Activated CD4-positive, alpha-beta T cell treated with anti-CD3 and anti-CD28 coated beads for 48 hours (primary cell): ENCODE measurements at places on chromosomes 7 and 10.

DNA sequence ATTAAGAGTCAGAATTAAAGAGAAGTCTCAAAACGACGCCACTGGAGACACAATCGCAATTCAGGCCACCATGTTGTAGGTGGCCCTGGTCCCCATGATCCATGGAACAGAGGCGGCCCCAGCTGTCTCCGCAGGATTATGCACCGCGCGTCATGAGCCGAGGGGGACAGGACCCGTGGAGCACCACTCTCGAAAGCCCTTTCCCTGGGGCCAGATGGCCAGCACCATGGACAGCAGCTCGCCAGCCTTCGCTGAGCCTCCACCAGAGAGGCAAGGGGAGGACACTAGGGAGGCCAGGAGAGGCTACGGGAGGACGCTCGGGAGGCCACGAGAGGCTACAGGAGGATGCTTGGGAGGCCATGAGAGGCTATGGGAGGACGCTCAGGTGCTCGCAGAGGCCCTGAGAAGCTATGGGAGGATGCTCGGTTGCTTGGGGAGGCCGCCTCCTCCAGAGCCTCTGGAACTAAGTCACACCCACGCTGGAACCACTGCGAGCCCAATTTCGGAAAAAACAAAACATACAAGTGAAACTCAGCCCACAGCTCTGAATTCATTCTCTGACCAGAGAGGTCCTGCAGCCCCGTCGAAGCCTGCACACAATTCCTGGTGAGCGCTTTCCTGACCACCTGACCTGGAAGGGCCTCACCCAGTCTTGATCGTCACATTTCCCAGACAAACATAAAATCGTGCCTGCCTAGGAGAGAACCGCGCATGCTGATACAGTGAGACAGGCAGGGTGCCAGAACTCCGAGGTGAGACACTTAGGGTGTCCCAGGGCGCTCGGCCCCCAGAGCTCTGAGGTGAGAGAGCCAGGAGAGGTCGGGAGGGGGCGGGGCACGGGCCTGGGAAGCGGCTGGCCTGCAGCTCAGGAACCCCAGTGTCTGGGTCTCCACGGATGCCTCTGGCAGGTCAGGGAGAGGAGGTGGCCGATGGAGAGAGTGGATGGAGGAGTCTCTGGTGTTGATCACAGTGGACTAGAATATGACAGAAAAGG lies 224.4 kb downstream of the PTPRN2 start:
- no peak for DNase-seq

DNA sequence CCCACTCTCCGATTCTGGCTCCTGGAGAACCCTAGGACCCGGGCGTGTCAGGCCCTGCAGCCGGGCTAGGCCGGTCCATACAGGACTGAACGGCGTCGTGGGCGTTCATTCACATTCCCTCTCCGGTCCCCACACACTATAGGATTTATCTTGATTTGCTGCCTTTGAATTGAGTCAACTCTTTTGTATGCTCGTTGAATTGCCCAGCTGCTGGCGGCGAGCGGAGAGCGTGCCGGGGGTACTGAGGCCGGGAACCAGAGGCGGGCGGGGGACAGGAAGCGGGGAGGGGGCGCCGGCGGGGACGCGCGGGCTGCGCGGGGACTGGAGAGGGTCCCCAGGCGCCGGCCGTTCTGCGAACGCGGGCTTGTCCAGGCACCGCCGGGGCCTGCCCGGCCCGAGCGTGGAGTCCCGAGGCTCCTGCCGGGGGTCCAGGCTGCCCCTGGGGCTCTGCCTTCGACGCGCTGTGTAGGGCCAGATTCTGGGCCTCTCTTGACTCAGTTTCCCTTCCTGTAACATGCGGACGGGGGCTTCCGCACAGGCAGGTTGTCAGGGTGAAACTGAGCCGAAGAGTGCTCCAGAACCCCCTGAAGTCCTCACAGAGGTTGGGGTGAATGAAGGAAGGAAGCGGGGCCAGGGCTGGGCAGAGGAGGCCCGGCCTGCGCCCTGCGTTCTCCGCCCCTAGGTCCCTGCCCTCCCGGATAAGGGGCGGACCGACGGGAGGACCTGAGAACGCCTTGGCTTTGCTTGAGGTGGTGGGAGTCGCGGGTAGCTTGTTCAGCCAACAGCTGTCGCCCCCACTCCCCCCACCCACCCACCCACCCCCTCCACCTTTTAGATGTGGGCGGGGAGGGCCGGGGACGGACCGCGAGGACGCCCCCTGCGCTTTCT lies 769 bp upstream of the ELFN1 start:
- no peak for DNase-seq

GRCh38 chr7:153616711-153617325 lies 435.4 kb upstream of the DPP6 start:
- DNase-seq: no peak

GRCh38 chr10:9244864-9245263 lies 1190.4 kb downstream of the GATA3 start:
- no peak for DNase-seq

DNA sequence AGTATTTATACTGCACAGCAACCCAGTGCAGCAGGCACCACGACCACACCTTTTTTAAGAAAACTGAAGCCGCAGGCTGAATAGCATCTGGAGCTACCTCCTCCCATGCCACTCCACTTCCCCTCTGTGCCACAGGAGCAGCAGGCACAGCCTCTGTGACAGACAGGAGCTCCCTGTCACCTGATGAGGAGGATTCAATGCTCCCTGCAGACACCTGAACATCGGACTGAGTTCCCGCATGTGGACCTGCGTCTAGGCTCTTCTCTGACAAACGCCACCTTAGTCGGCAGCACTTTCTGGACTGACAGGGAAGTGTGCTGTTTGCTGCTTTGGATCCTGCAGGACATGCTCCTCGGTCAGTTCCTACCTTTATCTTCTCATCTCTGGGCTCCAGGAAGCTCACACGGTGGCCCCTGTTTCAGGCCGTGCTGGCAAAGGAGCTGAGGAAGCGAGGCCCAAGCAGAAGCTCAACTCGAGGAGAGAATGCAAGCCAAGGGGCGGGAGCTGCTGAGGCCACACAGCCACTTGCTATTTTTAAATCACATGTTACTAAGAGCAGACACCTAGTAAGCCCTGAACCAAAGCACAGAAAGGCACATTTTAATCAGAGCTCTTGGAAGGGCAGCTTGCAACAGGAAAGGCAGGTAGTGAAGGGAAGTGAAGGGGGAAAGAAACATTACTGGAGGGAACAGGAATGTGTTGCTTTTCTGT lies 56.6 kb downstream of the VOPP1 start:
- DNase-seq: peak; percentile 24

DNA sequence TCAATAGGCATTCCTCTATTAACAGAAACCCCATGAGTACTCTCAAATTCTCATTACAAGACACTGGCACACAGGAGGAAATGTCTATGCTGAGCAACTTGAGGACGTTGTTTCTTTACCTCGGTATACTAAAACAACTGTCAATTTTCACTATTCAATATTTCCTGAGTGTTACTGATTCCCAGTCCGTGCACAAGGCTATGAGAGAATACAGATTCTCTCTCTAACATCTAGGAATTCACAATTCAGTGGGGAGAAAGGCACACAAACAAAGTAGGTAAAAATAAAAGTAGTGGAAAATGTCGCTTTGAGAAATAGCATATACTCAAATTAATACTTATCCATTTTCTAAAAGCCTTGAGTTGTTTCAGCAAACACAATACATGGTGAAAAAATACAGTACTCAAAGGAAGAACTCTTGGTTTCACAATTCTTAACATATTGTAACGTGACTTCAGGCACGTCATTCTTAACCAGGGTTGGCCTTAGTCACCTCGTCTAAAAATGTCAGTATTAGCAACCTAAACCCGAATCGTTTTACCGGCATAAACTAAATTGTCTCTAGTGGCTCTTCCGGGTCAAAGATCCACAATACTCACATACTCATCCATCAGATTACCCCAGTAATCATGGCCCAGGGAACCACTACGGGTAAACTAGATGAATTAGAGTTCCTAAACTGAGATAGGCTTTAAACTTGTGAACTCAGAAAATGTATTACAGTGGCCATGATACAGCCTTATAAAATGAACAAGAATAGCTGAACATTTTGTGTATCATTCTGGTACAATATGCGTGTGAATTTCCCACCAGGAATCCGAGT lies 1.5 kb downstream of the IPMK start:
- peak; percentile 35 for DNase-seq

- DNase-seq: no peak
These were observed 463.2 kb downstream of the GALNT17 start for GRCh38 chr7:71595176-71595575.

GRCh38 chr7:148503900-148504487 lies 86.6 kb upstream of the C7orf33 start:
- no peak for DNase-seq

DNA sequence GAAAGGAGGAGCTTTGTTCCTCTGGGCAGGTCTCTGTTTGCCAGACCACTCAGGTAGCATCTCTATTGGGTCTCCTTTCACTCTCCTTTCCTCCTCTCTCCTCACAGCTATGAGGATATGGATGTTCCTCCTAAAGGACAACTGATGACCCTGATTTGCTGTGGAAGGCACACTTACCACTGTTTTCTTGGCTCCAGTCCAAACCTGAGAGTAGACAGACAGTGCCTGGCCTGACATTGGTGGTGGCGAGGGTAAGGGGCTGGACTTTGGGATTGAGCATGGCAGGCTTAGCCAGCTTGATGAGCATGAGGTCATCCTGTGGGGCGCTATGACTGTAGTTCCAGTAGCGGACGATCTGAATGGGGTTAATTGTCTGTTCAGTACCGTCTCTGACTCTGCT lies 3.6 kb downstream of the PRSS37 start:
- no peak for DNase-seq
